ENCODE measurements at places on chromosomes 13 and 19.
A peak's percentile ranks its signal among the peaks of the same experiment; 100 is the strongest.

DNA sequence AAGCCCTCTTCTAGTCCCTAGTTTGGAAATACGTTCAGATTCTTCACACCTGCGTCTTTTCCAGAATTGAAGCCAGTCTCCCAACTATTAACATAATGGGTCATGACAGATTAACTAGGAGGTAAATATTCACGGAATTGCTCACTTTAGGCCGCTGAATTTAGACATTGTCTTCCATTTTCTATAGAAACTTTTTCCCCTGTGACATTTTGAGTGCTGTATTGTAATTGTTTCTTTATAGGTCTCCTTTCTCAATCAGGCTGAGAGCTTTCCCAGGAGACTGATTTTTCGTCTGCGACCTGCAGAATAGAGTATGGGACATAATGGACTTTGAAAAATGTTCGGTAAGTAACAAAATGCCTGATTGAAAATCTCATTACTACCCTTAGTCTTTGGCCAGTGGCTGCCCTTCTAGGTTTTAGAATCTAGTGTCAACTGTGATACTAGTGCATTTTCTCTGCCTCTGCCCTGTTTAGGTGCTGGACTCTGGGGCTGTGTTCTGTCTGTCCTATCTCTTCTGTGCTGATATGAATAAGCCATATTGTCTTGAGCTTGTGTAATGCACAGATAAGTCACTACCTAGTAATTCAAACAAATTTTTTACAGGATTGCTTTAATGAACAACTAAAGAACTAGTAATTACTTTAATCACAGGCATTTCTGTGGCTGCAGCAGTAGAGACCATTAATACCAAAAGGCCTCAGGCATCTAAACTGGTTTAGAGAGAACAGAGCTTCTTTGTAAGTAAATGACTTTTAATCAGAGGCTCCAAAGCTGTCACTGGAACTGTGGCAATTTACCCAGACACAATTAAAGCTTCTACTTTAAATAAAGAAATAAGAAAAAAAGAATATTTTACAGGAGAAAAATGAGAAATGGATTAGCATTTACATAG, 122.4 kb upstream of the FREM2 start:
- DNase-seq = no peak

DNA sequence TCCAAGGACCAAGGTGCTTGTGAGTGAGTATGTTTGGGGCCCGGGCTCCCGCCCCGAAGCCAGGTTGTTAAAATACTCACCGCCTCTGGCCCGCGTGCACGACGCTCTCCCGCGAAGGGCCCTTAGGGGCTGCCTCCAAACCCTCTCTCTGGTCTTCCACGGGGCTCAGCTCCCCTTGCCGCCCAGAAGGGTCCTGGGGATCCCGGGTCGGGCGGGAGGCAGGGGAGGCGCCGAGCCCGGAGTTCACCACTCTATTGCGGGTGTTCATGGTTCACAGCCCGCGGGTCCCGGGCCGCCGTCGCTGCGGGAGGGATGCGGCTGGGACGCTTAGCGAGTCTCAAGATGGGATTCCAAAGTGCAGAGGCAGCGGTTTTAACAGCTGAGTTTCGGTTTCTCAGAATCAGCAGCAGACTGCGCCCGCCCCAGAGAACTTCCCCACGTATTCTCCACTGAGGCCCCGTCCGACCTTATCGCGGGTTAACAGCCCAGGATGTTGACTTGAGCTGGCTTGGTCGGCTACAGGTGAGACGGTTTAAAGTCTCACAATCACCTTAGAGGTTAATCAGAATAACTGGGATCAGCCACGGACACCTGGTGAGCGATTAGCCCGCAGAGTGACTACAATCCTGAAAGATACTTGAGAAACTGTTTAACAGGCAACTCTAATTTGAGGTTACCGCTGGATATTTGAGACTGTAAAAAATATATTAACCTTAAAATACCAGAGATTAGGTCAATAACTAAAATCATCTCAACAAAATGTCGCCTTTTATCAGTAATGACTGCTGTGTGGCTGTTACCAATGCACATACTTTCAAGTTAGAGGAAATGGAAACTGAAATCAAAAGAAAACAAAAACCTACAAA, at the start of gene EPSTI1:
TSS of gene EPSTI1 (minus strand) at position 344 of the 866 bp plus-strand sequence. CDS start at position 268, 76 bp downstream.
- DNase-seq = peak; percentile 52

DNA sequence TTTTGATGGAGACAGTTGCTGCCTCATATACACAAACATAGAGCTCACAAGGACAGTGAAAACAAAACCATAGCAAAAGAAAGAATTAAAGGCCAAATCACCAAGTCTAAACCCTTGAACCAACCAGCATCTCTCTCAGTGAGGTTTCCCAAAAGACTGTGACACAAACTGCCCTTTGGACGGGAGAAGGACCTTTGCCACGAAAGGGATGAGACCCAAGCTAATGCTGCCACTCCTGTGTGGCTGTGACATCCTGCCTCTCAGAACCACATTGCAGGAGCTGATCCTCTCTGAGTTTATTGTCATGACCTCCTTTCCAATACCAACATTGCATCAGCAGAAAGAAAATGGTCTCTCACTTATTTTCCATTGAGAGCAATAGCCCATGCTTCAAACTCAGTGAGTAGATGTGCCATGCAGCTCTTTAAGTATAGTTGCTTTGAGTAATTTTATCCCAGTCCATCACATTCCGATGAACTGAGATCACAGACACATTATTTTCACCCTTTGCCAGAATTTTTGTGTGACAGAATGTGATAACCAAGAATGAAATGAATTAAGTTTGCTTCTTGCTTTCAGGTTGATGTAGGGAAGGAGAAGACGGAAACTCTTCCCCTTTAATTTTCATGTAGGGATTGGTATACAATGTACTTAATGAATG, 133.5 kb upstream of the IRS2 start:
- DNase-seq = no peak

GRCh38 chr13:78630511-78630910, 27.2 kb upstream of the POU4F1 start:
- DNase-seq = no peak

DNA sequence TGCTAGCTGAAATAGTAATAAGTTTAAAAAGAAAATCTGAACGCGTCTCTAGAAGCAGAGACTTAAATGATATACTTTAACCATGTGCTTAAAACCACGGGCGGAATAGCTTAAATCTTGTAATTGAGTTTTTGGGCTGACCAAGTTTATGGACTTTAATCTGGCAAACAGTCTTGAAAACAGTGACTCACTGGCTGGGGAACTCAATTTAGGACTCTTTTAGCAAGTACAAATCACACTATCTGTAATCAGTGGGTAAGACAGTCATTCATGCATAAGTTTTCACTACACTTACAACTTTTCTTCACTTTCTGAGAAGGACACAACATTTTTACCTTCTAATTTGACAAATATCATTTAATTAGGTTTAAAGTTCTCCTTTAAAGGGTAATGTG, 26.8 kb downstream of the ZNF627 start:
- no peak for DNase-seq

DNA sequence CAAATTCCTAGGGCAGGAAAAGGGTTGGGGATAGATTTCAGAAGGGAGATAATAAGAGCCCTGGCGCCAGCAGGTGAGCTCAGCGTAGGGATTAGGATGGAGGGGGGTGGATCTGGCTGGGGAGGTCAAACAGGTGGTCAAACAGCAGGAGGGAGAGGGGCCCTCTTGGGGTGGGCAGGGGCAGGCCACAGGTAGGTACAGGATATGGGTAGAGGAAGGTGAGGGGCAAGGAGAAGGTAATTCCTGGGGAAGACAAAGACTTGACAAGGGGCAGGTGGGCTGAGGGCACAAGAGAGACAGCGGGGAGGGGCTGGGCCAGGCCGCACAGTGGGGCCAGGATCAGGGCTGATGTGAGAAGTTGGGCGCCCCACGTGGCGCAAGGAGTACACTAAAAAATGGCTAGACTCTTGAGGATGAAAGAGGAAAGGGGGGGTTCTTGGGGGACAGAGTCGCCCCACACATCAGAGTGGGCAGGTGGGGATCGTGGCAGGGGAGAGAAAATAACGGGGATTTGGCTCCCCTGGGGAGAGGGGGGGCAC, 713 bp downstream of the KRI1 start:
- DNase-seq = peak; percentile 59

- no peak for DNase-seq
Measured at GRCh38 chr13:41945926-41946325, 15.0 kb downstream of the VWA8 start.

DNA sequence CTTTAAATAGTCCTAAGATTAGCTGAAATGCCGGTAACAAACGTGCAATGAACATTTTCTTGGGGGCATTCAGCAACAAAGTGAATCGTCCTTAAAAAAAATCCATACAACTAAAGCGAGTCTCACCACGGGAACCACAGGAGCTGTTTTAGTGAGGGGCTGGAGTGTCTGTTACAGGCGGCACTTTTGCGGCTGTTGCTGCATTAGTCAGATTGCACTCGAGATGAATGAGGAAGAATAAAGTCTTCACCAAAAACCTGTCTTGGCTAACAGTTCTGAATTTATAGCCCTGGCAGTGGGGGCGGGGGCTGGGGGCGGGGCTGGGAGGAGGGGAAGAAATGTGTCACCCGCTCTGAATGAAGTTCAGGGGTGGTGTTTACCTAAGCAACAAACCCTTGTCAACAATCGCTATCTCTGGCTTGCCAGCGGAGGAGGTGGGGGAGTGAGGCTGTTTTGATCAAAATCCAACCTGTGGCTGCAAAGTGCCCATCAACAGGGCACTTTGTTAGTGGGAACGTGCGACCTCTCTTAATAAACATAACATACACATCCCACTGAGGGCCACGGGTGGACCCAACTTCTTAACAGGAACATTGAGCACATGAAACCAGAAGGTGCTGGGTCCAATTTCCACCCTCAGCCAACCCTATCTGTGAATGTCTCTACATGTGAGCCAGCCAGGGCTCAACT, 44.5 kb downstream of the RFX2 start:
- DNase-seq = peak; percentile 79

GRCh38 chr19:42270346-42271044, 1.4 kb downstream of the CIC start:
- DNase-seq = peak; percentile 80

DNA sequence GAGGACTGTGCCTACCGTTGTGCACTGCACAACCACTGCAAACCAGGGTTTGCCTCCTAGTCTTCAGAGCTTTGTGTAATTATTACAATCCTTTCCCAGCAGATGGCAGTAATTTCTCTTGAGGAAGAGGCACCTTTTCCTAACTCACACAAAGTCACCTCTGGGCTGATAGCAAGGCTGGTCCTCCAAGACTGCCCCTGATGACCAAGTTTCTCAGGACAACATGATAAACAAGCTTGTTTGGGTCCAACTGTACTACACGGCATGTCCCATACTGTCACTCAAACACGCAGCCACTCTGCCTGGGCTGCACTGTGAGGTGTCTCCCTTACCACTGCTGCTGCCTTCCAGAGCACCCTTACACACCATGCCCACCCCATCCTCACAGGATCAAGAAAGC, 39.3 kb downstream of the RFXAP start:
- DNase-seq = peak; percentile 62

GRCh38 chr13:52899206-52899605, 50.8 kb upstream of the PCDH8 start:
- DNase-seq = no peak

GRCh38 chr19:55520691-55521292, 16.1 kb downstream of the SBK2 start:
- DNase-seq = no peak

- peak; percentile 79 for DNase-seq
Measured at GRCh38 chr13:110444226-110444653, 117.3 kb downstream of the RAB20 start.

DNA sequence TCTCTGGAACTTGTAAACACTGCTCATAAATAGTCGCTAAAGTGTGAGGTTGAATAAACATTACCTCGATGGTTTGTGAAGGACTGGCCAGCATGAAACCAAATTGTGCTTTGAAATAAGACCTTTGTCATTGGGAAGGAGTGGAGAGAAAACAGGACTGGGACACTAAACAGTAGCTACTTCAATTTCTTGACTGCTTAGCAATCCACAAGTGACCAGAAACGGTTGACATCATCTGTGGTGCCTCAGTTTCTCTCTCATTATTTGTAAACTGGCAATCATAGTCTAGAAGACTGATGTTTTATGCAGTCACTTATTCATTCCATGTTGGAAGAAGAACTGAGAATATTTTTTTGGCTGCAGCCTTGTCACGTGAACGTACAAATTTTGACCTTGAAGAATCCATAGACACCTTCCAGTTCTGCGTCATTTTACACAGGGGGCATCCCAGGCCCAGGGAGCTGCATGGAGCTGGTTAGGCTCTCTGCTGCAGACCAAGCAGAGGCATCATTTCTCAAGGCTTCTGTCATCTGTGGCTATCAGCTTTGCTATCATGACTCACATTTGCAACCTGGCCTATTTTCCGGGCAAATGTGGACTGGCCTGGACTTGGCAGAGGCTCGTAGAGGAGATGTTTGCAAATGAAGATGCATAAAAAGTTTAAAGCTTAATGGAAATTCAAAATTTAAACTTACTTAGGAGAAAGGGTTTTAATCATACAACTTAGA, 391.8 kb downstream of the FGF9 start:
- no peak for DNase-seq

DNA sequence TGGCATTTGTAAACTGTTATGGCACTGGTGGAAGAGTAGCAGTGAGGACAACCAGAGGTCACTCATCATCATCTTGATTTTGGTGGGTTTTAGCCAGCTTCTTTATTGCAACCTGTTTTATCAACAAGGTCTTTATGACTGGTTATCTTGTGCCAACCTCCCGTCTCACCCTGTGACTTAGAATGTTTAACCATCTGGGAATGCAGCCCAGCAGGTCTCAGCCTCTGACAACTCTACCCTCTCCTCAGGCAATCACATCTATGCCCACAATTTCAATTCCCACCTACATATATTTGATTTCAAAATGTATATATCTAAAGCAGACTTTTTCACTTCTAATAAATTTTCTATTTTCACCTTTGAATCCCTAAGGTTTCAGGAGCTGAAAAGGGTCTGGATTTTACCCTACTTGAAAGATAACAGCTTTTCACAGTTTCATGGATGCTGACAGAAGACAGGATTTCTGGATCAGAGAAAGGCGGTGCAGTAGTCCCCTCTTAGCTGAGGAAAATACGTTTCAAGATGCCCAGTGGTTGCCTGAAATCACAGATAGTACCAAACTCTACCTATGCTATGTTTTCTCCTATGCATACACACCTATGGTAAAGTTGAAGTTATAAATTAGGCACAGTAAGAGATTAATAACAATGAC, 1171.8 kb downstream of the DIAPH3 start:
- DNase-seq = no peak

- no peak for DNase-seq
Measured at GRCh38 chr13:101016475-101016874, 341.9 kb upstream of the TMTC4 start.

DNA sequence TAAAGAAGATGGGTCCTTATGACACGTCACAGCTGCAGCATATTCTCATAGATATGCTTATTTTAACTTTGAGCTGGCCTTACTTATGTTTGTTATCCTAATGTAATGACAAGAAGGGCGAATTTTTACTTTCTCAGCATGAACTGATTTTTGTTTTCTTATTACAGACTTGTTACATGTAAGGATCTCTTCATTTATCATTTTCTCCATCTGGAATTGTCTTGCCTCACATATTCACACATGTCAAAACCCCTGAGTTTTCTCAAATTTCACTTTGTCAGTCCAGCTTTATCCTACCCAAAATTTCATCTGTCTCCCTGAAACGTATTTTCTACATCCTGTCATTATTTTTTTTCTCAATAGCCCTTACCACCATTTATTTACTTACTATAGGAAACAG, 1774.0 kb upstream of the PRR20A start:
- DNase-seq = no peak
